M059J (cell line): ENCODE measurements at places on chromosomes 2 and 18.

- peak; percentile 54 for DNase-seq
Observed at GRCh38 chr2:217835931-217836891, 166.6 kb downstream of the TNS1 start.

GRCh38 chr18:34627137-34627920 lies 82.8 kb upstream of the DTNA start:
- no peak for DNase-seq

DNA sequence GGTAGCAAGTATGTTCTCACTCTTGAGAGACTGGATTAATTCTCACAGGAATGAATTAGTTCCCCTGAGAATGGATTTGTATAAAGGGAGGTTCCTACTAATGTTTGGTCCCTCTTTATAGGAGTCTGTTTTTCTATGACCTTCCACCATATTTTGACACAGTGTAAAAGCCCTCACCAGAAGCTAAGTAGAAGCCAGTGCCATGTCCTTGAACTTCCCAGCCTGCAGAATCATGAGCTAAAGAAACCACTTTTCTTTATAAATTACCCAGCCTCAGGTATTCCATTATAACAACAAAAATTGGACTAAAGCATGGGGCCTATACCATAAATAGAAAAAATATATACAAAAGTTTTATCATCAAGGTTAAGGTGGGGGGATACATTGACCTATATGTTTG lies 227.9 kb upstream of the DTNA start:
- DNase-seq, result no peak

DNA sequence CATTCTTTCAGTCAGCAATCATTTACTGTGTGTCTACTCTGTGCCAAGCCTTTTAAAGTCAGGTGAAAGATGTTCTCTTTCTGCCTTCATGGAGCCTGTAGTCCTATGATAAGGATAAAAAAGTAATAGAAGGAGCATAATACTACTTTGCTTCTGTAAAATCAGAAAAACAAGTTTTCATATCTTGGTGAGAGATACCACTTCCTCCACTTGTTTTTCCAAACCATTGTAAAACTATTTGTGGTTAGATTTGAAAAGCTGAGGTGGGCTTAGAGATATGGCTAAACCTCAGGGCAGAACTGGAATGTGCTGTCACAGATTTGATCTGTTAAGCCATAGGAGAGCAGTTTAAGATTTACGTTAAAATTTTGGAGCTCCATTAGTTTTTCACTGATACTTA lies 104.7 kb upstream of the FAM117B start:
- DNase-seq, result peak; percentile 24

DNA sequence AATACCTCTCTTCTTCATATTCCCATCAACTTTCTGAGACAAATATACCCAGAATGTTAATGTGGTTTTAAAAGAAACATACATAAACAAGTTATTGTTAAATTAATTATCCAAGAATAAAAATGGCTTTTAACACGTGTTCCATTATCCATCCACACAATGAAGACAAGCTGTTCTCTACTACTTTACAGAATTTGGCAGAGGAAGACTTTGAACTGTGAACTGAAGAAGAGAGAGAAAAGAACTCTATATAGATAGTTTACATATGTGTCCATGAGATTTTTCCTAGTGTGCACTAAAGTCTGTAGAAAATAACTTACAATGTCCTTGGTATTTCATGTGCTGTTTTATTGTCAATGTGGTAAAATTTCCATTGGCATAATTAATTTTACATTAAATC lies 207.0 kb upstream of the COL3A1 start:
- DNase-seq, result no peak

GRCh38 chr2:110843496-110843895 lies 111.1 kb downstream of the ACOXL start:
- no peak for DNase-seq

DNA sequence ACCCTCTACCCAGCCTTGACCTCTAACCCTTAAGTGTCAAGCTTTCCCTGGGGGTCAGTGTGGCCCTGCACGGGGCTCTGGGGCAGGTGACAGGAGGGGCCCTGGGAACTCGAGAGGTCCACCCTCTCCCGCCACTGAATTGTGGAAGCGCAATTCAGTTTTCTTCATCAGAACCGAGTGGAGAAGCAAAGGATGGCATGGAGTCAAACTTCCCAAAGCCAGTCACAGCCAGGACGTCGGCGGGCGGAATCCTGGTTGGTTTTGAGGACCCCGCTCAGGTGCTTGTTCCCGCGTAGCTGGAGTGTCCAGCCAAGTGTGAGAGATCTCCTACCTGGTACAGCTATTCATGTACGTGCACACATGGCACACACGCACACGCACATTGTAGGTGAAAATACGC lies 62.0 kb downstream of the MBP start:
- DNase-seq, result no peak

DNA sequence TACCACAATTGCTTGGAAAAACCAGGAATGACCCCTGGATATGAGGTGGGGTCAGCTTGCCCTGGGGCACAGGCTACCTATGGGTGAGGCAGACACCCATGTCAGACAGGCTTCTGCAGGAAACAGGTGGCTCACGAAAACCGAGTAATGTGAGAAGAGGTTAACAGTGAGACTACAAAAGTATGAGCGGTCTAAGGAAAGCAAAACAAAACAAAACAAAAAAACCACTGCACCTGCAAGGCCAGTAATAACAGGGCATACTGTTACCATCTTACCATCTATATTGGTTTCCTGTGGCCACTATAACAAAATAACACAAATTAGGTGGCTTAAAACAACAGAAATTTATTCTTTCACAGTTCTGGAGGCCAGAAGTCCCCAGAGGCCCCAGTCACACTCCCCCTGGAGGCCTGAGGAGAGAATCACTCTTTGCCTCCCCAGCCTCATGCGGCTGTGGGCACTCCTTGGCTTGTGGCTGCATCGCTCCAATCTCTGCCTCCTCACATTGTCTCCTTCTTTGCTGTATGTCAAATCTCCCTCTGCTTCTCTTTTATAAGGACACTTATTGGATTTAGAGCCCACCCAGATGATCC lies 86.6 kb upstream of the EPC2 start:
- no peak for DNase-seq

- no peak for DNase-seq
Observed at GRCh38 chr2:25314514-25315315, 27.0 kb downstream of the DNMT3A start.

- DNase-seq, result no peak
Observed at GRCh38 chr2:101830146-101830545, 132.6 kb downstream of the MAP4K4 start.

GRCh38 chr18:80246445-80247392 lies 595 bp downstream of the PARD6G start:
- DNase-seq, result peak; percentile 21

DNA sequence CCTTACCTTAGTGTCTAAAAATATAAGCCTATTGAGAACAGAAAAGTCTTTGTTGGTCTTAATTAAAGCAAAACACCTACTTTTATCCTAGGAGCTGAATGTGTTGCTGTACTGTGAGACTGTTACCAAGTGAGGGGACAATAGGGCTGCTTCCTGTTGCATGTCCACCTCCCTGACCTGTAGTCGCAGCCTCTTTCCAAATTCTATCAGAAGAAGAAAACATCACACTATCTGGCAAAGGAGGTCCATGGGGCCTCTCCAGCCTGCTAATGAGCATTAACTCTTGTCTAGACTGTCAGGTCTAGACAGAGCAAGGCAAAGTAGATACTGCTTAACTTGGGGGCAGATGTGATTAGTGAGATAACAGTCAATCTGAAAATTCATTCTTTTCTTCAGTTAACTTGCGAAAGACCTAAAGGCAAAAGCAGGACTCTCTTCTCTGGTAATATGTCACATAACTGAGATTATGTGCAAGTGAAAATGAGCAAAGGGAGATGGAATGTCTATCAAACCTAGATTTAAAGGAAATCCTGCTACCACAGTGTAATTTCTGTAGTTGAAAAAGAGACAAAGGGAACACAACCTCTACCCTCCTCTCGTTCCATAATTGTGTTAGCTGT lies 66.9 kb downstream of the CDH20 start:
- no peak for DNase-seq

DNA sequence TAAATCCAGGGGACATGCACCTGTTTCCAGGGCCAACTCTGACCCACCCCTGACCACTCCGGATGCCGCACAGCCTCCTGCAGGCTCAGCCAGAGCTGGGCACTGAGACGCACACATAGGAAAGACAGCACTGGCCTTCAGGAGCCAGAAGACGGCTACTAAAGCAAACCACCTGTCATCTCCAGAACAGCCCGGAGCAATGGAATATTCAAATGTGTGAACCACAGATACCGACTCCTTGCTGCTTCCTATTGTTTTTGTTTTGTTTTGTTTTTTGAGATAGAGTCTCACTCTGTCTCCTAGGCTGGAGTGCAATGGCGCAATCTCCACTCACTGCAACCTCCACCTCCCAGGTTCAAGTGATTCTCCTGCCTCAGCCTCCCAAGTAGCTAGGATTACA lies 94.0 kb downstream of the LAMA1 start:
- DNase-seq, result no peak

DNA sequence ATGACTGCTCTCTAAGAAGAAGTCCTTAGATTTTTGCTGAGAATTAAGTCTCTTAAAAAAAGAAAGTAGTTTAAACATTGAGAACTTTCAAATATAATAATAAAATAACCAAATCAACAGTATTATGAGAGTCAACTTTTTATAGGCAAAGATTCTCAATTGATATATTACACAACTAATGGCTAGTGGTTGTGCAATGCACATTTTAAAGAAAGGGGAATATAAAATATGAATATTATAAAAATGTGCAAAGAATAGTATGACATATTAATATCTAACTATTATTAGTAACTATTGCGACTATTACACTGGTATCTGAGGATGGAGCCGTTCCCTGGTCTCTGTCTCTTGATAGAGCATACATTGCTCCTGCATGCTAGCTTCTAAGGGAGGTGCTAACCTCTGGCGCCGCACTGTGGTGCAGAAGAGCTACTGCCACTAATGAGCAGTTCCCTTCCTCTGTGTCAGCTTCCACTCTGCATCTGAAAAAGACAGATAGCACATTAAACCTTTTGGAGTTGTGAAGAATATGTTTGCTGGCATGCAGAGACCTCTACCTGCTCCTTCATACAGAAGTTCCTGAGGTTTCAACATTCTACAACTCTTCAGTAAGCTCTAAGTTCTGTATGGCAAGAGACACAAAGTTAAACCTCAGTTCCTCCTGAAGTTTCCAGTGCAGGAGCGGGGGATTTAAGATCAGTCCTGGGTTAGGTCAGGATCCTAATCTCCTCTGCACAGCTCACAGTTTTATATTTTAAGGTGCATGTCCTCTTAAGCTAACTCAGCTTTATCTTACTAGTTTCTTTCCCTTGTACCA lies 3.5 kb upstream of the SLC9A2 start:
- DNase-seq, result peak; percentile 37

DNA sequence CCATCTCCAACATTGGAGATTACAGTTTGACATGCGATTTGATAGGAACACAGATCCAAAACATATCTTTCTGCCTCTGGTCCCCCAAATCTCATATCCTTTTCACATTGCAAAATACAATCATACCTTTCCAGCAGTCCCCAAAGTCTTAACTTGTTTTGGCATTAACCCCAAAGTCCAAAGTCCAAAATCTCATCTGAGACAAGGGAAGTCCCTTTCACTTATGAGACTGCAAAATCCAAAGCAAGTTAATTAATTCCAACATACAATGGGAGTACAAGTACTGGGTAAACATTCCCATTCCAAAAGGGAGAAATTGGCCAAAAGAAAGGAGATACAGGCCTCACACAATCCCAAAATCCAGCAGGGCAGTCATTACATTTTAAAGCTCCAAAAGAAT lies 265.4 kb downstream of the GULP1 start:
- DNase-seq, result no peak

DNA sequence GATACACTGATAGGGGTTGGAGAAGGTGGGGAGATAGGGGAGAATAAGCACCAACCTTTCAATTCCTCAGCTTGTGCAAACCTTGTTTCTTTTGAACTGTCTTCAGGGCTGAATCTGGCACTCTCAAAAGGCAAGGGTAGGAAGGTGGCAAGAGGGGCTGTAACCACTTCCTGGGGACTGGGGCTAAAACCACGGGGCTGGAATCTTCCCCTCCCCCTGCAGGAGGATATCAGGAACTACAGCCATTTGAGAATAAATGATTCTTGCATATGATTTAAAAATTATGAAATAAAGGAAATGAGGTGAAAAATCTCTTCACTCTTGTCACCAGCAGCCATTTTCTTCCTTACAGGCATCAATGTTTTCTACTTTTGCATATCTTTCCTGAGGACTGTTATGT lies 50.8 kb downstream of the ATOH8 start:
- DNase-seq, result no peak

GRCh38 chr18:48851599-48851960 lies 99.2 kb downstream of the SMAD7 start:
- DNase-seq, result no peak

GRCh38 chr2:238108423-238109183 lies 8.5 kb downstream of the ESPNL start:
- DNase-seq, result no peak

- peak; percentile 16 for DNase-seq
Observed at GRCh38 chr2:46569061-46569560, 89.7 kb downstream of the TMEM247 start.

- peak; percentile 74 for DNase-seq
Observed at GRCh38 chr2:161250864-161251436, 57.3 kb upstream of the PSMD14 start.

GRCh38 chr2:62112179-62112578 lies 83.7 kb upstream of the B3GNT2 start:
- peak; percentile 15 for DNase-seq

GRCh38 chr2:25323042-25323514 lies 18.6 kb downstream of the DNMT3A start:
- peak; percentile 21 for DNase-seq

GRCh38 chr2:44838116-44838790 lies 103.2 kb upstream of the SIX3 start:
- no peak for DNase-seq

GRCh38 chr2:205754924-205755321 lies 72.6 kb downstream of the NRP2 start:
- peak; percentile 93 for DNase-seq

DNA sequence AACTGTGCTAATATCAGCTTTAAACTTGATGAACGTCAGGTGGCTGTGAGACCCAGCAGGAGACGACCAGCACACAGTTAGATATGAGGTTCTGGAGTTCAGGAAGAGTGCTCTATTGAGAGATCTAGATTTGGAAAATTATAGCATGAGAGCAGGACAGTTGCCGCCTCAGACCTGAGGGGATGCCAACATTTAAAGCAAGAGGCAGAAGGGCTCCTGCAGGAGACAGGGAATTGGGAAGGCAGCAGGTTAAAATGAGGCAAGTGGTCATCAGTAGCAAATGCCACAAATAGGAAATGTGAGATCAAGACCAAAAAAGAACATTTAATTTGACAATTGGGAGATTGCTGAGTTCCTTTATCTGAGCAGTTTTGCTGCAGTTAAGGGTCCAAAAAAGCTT lies 471.9 kb downstream of the TGIF1 start:
- no peak for DNase-seq
